ENCODE measurements at places on chromosomes 6 and 20.

DNA sequence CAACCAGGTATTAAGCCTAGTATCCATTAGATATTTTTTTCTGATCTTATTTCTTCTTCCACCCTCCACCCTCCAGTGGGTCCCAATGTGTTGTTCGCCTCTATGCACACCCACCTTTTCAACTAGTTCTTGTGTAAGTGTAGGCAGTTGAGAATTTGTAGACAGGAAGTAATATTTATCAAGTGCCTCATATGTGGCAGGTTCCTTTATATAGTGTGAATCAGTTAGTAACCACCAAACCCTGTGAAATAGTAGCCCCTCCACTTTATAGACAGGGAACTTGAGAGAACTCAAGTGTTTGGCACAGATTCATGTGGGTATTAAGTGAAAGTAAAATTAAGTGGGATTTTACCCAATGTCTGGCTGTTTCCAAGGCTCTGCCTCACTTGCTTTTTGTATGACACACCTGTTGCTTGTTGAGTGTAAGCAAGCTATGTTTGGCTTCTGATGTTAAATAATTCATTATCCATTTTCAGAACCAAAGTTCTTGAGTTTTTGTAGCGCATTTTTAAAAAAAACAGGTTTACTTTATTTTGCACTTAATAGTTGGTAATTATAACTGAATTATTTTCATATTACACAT is 24.8 kb downstream of the AFDN start:
- no peak overlapping the region for H3K27ac ChIP-seq
- H3K36me3 ChIP-seq = no peaks in the 10 kb centered on the region
- H3K27me3 ChIP-seq = peaks cover 2% of the 10 kb centered on the region
- DNase-seq = no peak

GRCh38 chr6:43076464-43077332 is 584 bp downstream of the PTK7 start:
- H3K4me1 ChIP-seq = peaks cover 1% of the 10 kb centered on the region
- DNase-seq = no peak
- no peak overlapping the region for H3K27ac ChIP-seq
- peaks cover 17% of the 10 kb centered on the region for H3K27me3 ChIP-seq
- peaks cover 3% of the 10 kb centered on the region for H3K36me3 ChIP-seq

GRCh38 chr6:139325125-139325524 is 33.3 kb upstream of the TXLNB start:
- DNase-seq = no peak
- H3K36me3 ChIP-seq = peaks cover 4% of the 10 kb centered on the region
- H3K27me3 ChIP-seq = no peaks in the 10 kb centered on the region
- peaks cover 25% of the 10 kb centered on the region for H3K4me1 ChIP-seq

DNA sequence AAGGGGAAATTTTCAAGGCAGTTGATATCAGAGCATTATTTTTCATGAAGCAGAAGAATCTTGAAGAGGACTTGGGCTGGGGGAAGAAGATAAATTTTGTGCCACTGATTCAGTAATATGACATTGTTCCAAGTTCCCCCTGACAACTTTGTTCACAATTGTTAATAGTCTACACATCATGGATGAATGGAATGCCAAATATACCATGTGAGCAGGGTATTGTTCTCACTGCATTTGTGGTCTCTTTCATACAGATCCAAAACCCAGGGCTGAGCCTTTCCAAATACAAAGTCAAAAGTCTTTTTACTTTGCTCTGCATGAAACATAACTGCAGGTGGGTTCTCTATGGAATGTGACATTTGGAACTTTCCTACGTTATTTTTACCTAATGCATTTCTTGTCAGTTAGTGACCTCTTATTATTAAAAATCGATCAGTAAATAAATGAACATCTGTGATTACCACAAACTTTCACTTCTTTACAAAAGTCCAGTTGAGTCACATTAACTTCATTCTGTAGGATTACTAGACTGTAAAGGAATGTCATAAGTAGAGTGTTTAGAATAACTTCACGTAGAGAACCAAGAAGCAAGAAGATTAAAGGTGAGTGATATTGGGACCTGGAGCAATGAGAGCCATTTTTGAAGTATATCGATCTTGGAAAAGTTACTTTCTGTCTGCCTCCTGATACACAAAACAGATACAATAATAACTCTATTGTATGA is 100.9 kb downstream of the RCAN2 start:
- no peak overlapping the region for H3K27ac ChIP-seq
- DNase-seq = no peak
- no peaks in the 10 kb centered on the region for H3K4me1 ChIP-seq
- H3K4me3 ChIP-seq = no peak overlapping the region

DNA sequence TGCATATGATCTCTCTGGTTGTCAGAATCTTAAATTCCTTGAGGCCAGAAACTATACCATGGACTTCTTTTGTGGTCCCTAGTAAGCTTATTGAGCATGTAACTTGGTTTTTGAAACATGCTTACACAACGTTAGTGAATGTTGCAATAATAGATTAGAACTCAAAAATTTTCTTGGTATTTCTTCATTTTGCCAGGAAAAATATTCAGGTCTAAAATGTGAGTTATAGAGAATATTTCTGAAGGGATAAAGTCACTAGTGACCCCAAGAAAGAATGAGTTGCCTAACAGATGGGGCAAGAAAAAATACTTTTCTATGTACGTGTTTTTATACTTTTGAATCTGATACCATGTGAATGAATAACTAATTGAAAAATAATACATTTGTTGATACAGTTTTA is 195.4 kb downstream of the TFAP2A start:
- no peak overlapping the region for H3K27ac ChIP-seq
- peaks cover 3% of the 10 kb centered on the region for H3K27me3 ChIP-seq
- H3K4me3 ChIP-seq = no peak overlapping the region
- no peaks in the 10 kb centered on the region for H3K36me3 ChIP-seq
- no peaks in the 10 kb centered on the region for H3K4me1 ChIP-seq
- DNase-seq = no peak

DNA sequence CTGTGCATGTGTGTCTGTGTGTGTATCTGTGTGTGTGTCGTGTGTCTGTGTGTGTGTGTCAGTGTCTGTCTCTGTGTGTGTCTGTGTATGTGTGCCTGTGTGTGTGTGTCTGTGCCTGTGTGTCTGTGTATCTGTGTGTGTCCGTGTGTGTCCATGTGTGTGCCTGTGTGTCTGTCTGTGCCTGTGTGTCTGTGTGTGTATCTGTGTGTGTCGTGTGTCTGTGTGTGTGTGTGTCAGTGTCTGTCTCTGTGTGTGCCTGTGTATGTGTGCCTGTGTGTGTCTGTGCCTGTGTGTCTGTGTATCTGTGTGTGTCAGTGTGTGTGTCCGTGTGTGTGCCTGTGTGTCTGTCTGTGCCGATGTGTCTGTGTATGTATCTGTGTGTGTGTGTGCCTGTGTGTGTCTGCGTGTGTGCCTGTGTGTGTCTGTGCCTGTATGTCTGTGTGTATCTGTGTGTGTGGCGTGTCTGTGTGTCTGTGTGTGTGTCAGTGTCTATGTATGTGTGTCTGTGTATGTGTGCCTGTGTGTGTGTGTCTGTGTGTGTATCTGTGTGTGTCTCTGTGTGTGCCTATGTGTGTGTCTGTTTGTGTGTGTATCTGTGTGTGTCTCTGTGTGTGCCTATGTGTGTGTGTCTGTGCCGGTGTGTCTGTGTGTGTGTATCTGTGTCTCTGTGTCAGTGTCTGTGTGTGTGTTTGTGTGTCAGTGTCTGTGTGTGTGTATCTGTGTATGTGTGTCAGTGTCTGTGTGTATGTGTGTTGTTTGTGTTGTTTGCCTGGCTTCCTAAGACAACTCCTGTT is 11.6 kb downstream of the SNPH start:
- H3K36me3 ChIP-seq = no peaks in the 10 kb centered on the region
- no peak overlapping the region for H3K27ac ChIP-seq
- peaks cover 6% of the 10 kb centered on the region for H3K4me1 ChIP-seq
- H3K4me3 ChIP-seq = no peak overlapping the region
- no peak for DNase-seq

- no peak overlapping the region for H3K27ac ChIP-seq
- H3K36me3 ChIP-seq = no peaks in the 10 kb centered on the region
- no peak overlapping the region for H3K4me3 ChIP-seq
- H3K4me1 ChIP-seq = no peaks in the 10 kb centered on the region
- H3K27me3 ChIP-seq = no peaks in the 10 kb centered on the region
- DNase-seq = no peak
Observed at GRCh38 chr6:74447013-74447412, 751.0 kb downstream of the CD109 start.

- no peak overlapping the region for H3K4me3 ChIP-seq
- DNase-seq = no peak
- H3K27me3 ChIP-seq = no peaks in the 10 kb centered on the region
- peaks cover 4% of the 10 kb centered on the region for H3K4me1 ChIP-seq
Observed at GRCh38 chr6:143775336-143775735, 67.8 kb upstream of the LTV1 start.

GRCh38 chr6:108176281-108177089 is 10.7 kb downstream of the NR2E1 start:
- H3K4me3 ChIP-seq = peak overlapping the region; percentile 43
- no peak overlapping the region for H3K27ac ChIP-seq
- DNase-seq = no peak
- H3K36me3 ChIP-seq = no peaks in the 10 kb centered on the region
- H3K27me3 ChIP-seq = peaks cover 76% of the 10 kb centered on the region
- H3K4me1 ChIP-seq = peaks cover 14% of the 10 kb centered on the region

DNA sequence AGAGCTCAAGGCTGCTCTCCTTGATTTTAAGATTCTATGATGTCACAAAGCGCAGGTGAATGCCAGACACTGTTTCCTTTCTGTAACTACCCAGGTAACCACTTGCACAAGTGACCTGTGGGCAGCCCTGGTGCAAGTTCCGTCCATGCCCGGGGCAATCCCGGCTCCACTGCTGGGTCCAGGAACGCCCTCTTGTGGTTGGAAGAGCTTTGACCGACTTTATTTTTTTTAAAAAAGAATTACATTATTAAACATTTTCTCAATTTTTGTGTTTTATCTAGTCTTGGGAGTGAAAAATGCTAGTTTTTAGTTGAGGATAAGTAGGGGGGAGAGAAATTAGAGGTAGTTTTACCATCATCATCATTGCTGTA is 695.2 kb downstream of the QKI start:
- no peak overlapping the region for H3K27ac ChIP-seq
- no peak overlapping the region for H3K4me3 ChIP-seq
- H3K36me3 ChIP-seq = no peaks in the 10 kb centered on the region
- peaks cover 9% of the 10 kb centered on the region for H3K27me3 ChIP-seq
- no peaks in the 10 kb centered on the region for H3K4me1 ChIP-seq

GRCh38 chr6:139338795-139339194 is 35.7 kb downstream of the CITED2 start:
- no peaks in the 10 kb centered on the region for H3K27me3 ChIP-seq
- peaks cover 18% of the 10 kb centered on the region for H3K4me1 ChIP-seq
- peaks cover 4% of the 10 kb centered on the region for H3K36me3 ChIP-seq
- H3K4me3 ChIP-seq = no peak overlapping the region
- DNase-seq = no peak

DNA sequence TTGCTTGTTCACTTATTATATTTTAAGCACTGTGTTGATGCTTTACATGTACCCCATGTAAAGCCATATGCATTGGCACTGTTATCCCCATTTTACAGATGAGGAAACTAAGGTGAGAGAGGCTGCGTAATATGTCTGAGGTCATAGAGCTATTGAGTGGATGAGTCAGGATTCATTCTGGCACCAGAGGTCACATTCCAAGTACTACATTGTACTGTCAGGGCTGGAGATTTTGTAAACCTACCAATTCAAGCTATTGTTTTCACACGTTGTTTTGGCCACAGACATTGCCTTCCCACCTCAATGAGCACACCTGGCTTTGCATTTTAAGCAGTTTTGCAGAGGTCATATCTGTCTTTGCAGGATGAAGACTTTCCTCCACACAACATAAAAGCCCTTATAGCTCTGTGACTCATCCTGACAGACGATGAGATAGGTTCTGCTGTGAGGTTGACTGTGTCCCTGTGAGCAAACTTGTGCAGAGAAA is 33.2 kb downstream of the ANKS1A start:
- no peak overlapping the region for H3K4me3 ChIP-seq
- peaks cover 4% of the 10 kb centered on the region for H3K36me3 ChIP-seq
- DNase-seq = no peak

DNA sequence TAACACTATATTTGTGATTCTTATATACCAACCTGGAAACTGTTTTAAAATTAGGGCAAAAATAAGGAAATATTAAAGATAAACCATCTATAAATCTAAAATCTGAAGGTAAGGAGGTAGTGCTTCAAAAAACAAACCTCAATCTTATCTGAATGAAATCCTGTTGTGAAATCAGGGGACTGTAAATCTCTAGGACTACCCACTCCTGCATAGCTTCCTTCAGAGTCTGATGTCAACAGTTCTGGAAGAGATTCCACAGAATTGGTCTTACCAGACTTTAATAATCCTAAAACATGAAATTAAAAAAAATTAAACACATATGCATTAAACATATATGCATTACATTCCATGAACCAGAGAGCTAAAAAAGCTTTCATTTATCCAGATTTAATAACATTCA is 51.4 kb downstream of the IBTK start:
- peaks cover 28% of the 10 kb centered on the region for H3K36me3 ChIP-seq
- no peak for DNase-seq
- H3K27me3 ChIP-seq = no peaks in the 10 kb centered on the region
- no peak overlapping the region for H3K4me3 ChIP-seq
- H3K27ac ChIP-seq = no peak overlapping the region

DNA sequence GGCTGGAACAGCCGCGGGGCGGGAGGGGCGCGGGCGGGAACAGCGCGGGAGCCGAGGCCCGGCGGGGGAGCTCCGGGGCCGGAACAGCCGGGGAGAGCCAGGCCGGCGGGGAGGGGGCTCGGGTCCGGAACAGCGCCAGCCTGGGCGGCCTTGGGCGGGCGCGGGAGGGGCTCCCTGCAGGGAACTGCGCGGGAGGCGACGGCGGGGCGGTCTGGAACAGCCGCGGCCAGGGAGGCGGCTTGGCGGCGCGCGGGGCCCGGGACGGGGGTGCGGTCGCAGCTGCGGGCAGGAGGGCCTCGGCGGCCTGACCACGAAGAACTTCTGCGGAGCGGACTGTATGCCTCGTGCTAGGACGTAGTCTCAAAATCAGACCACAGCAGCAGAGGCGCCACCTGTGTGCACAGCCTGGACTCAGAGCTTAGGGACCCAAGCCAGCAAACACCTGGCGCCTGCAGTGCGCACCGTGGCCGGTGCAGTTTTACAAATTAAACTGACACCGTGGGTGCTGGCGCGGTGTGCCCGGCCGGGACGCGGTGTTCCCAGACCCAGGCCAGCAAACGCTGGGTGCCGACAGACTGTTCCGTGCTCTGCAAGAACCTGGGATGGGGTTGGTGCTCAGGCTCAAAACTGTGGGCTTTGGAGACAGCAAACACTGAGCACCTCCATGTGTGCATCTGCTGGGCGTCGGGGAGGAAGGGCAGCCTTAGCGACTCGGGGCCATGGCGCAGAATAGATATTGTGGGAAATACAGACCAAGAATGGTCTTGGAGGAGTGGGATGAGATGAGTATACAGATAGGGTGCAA is 572 bp downstream of the ZNF341 start:
- peak; percentile 85 for DNase-seq
- no peaks in the 10 kb centered on the region for H3K27me3 ChIP-seq
- H3K4me1 ChIP-seq = peaks cover 19% of the 10 kb centered on the region
- H3K4me3 ChIP-seq = peak overlapping the region; percentile 75
- H3K36me3 ChIP-seq = peaks cover 11% of the 10 kb centered on the region
